ENCODE measurements at places on chromosomes 3 and 15.

- DNase-seq: no peak
These were observed 40.4 kb upstream of the SKOR1 start for GRCh38 chr15:67784856-67785430.

DNA sequence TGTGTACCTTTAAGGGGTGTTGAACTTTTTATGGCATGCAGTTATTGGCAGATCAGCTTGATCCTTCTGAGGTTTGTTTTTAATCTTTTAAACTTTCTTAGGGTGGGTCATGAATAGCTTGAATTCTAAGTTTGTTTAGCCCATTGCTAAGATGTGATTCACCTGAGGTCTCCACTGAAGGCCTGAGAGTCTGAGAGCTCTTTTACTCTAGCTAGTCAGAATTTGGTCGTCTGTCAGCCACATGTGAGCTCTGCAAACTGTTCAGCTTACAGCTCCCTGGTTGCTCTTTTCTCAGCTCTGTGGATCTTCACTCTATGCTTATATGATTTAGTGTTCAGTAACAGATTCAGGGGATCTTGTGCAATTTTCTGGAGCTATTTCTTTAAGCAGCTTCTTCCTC, 161.3 kb downstream of the ABHD5 start:
- DNase-seq: no peak

- DNase-seq: no peak
These were observed 317.7 kb downstream of the VPS13C start for GRCh38 chr15:61742591-61742990.

DNA sequence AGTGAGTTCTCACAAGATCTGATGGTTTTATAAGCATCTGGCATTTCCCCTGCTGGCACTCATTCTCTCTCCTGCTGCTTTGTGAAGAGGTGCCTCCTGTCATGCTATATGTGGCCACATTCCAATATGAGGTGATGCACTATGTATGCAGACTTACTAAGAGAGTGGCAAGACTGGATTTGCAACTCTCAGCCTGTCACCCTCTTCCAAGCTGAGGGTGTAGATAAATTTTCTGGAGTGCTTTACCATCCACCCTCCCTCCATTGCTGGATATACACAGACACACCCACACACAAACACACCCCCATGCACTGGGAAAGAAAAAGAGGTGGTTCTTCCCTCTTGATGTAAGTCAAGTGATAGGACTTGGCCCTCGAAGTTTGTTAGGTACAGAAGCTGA, 30.2 kb upstream of the CHMP2B start:
- DNase-seq: no peak

GRCh38 chr15:36940636-36941260, 159.6 kb downstream of the MEIS2 start:
- DNase-seq: no peak

DNA sequence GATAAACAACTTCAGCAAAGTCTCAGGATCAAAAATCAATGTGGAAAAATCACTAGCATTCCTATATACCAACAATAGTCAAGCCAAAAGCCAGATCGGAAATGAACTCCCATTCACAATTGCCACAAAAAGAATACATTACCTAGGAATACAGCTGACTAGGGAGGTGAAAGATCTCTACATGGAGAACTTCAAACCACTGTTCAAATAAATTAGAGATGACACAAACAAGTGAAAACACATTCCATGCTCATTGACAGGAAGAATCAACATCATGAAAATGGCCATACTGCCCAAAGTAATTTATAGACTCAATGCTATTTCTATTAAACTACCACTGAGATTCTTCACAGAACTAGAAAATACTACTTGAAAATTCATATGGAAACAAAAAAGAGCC, 94.2 kb upstream of the PSMD6 start:
- DNase-seq: no peak

DNA sequence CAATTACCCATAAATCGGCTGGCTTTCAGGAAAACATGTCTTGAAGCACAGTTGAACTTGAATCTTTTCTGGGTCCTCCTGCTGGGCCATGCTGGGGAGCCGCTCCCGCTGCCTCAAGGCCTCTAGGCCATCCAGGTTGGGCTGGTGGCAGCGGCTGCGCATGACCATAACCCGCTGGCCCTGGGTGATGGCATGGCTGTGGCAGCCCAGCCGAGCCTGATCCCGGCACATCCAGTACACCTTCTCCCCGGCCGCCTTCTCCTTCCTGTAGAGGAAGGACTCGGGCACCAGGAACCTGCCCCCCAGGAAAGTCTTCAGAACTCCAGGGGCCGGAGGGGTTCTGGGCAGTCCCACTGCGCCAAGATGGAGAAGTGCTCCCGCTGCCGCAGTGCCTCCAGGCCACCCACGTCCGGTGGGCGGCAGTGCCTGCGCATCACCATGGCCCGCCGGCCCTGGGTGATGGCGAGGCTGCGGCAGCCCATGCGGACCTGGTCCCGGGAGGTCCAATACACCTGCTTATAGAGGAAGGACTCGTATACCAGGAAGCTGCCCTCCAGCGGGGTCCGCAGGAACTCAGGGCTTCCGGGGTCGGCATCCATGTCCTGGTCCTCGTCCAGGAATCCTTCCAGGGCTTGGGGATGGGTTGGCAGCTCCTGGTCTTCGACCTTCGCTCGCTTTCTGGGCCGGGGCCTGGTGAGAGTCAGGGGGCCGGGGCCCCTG, 84.3 kb upstream of the FXR1 start:
- no peak for DNase-seq

DNA sequence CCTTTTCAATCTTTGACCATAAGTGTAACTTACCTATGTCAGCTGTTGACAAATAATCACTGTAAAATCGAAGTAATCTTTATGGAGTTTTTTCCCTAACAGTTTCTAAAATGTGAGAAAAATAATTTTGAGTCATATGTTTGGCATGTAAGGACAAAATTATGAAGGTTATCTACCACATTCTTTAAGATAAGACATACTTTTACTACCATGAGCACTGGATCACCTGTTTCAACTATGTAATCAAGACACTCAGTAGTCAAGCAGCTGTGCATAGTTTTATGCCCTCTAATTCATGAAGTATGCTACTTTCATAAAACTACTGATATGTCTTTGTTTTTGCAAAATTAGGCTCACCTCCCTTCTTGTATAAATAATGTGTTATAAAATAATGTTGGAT, 12.1 kb downstream of the FGF7 start:
- DNase-seq: no peak

DNA sequence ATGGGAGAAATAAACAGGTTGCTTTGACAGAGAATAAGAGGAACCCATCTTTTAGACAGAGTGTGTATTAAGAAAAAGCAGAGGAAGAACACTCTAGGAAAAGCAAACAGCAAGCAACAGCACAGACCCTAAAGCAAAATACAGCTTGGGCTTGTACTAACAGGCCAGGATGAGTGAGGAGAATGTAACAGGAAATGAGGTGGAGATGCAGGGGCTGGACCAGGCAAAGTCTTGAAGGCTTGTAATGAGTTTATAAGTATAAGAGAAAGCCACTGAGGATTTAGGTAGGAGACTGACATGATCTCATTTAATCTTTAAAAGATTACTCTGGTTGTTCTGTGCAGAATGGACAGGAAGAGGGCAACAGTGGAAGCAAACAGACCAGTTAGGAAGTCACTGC, 4.9 kb downstream of the UBR1 start:
- DNase-seq: no peak

DNA sequence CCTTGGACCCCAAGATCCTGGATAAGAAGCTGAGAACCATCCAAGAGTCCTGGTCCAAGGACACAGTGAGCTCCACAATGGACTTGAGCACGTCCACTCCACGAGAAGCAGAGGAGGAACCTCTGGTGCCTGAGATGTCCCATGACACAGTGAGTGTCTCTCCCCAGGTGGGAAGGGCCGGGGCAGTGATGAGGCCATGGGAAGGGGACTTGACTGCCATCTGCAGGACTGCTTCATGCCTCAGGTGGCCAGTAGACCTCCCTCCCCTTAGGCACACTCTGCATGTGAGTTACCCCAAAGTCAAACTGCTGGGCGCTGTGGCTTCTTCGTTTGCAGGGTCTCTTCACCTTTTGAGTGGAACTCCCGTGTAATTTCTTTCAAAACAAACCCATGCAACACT, 59.7 kb downstream of the CCDC33 start:
- DNase-seq: no peak

GRCh38 chr3:87761341-87761740, 297.5 kb downstream of the CGGBP1 start:
- DNase-seq: no peak

- DNase-seq: no peak
These were observed 96.4 kb downstream of the WNT7A start for GRCh38 chr3:13783476-13783875.

- no peak for DNase-seq
These were observed 44.4 kb downstream of the PIAS1 start for GRCh38 chr15:68098465-68098864.

DNA sequence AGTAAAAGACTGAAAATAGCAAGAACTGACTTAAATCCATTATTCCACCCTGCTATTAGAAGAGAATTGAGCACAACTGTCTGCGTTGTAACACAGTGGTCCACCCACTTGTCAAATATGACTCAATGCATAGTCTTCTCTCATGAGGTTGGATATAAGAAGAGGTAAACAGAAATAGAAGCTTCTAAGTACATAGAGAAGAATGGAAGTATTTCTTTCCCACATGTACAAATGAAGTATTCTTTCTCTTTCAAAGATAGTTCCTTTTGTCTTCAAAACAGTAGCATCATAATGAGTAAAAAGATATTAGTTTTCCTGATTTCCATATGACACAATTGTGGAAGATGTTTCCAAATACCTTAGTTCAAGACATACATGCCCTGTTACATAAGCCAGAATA, 348.6 kb upstream of the CCDC54 start:
- no peak for DNase-seq

GRCh38 chr3:174958671-174959328, 99.7 kb downstream of the NAALADL2 start:
- DNase-seq: no peak

DNA sequence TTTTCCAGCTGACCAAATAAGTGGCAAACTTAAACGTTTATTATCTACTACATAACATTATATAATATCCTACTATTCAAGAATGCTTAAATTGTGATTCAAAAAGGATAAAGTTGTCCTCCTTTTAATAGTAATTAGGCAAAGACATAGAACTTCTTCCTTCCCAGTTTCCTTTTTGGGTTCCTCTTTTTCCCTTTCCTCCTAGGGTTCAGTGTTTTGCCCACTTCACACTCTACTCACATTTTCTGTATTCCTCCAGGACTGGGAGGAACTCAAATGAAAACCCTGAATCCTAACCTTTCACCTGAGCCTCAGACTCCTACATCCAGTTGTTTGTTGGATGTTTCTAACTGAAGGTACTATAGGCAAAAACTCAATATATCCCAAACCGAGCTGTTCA, 132.5 kb downstream of the PEAK1 start:
- no peak for DNase-seq

DNA sequence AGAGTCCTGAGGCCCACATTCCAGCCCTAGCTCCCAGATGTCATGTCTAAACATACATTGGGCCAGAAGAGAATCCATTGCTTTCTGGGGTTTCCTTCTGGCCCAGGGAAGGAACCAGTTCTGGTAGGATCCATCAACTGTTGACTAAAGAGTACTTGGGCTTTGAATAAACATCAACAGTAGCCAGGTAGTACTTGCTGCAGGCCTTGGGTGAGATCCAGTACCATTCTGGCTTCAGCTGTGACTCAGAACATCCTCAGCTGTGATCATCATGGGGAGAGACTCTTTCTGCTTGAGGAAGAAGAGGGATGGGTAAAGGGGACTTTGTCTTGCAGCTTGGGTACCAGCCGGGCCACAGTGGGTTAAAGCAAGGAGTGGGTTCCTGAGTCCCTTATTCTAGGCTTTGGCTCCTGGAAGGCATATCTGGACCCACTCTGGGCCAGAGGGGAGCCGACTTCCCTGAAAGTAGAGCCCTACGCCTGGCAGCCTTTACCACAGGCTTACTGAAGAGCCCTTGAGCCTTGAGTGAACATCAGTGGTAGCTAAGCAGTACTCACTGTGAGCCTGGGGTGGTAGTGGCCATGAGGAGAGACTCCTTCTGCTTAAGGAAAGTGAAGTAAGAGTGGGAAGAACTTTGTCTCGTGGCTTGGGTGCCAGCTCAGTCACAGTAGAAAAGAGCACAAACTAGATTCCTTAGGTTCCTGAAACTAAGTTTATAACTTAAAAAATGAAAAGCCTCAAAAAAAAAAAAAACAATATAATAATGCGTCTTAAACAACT, 128.3 kb downstream of the GOLIM4 start:
- DNase-seq: no peak

DNA sequence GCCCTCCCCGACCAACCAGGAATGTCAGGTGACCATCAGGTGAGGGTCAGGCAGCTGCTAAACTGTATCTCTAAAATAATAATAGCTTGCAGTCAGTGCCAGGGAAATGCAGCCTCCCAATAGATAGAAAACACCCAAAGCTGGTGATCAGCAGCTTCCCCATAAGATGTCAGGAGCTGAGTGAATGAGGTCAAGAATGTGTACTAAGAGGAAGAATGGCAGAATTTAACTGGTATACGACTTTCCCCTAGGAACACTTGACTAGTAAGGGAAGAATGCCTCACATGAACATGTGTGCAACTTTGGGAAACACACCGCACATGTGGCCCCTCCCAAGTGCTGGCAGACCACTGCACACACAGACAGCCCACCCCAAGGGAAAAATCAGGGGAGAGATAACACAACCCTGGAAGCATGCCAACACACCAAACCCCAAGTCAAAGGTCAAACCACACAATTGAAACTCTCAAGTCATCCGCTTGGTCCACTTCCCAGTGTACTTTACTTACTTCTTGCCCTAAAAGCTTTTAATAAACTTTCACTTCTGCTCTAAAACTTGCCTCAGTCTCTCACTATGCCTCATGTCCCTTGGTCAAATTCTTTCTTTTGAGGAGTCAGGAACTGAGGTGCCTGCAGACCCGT, 806.5 kb downstream of the OTOL1 start:
- DNase-seq: no peak

DNA sequence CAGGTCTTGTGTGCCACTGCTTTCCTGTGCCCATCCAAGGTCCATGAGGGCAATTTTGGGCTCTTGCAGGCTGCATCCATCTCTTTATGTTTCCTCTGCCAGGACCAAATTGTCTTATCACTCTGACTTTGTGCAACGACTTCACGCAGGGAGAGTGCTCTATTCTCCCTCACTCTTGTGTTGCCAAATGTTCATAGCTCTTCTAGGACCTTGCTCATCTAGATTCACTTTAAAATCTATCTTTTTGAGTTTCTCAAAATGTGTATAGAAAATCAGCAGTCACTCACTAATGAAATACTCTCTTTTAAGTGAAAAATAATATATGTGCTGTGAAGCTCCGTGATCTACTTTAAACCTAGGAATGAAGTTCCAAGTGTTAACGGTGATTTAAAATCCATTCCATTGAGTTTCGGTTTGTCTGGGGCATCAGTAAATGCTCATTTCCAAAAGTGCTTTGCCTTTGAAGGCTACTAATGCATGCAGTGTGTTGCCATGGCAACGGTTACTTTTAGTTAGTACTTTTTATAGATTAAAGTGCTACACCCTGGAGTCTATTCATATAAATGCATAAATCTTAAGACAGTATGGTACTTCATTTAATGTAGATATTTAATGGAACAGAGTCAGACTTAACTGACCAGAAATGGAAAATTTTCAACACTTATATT, 46.6 kb upstream of the GOLGA8J start:
- DNase-seq: no peak
